ENCODE measurements at places on chromosomes 1 and 21. TPM values are rescaled to one million over a fixed set of nuclear protein-coding genes. Genes with fewer than 3 reads are reported as not detected.

The TCP10L gene
- total RNA-seq = 0.53 TPM

The VSIG8 gene
- total RNA-seq = not detected

The C2CD2 gene
- 24.3 TPM for total RNA-seq

The ZNF648 gene
- total RNA-seq = 0.11 TPM

The NR0B2 gene
- not detected for total RNA-seq

The CRABP2 gene
- 37.9 TPM for total RNA-seq

The VHLL gene
- total RNA-seq = not detected

The NBPF26 gene
- total RNA-seq = 42.3 TPM

The SPOCD1 gene
- 0.90 TPM for total RNA-seq

The ASPM gene
- 48.5 TPM for total RNA-seq

The B3GALT2 gene
- 19.5 TPM for total RNA-seq
